EH (cell line): ENCODE measurements at places on chromosomes 6 and 20.

DNA sequence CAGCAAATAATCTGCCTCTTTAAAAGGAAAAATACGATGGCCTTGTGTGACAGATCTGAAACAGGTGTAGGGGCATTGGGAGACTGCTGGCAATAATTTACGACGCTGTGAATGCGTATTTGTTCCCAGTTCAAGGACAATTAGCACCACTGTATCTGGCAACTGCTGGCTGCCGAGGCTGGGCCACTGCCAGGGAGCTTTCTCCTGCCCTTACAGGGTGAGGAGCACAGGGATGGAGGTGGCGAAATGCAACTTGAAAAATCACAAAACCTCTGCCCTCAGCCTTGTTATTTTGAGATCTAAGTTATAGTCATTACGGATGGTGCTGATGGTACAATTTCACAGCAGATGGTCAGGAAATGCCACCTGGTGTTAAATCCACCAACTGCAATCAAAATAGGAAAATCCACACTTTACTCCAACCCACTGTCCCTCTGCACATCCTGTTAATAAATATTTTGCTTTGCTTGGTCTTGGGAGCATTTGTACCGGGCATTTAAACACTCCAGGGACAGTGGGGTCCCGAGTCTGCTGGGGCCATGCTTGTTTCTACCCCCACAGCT is 6.4 kb downstream of the MYLK4 start:
- peak; percentile 31 for DNase-seq

- peak; percentile 81 for DNase-seq
Measured at GRCh38 chr6:151240791-151241642, 1.2 kb downstream of the AKAP12 start.

- DNase-seq: no peak
Measured at GRCh38 chr6:153840039-153840850, 198.8 kb upstream of the OPRM1 start.

DNA sequence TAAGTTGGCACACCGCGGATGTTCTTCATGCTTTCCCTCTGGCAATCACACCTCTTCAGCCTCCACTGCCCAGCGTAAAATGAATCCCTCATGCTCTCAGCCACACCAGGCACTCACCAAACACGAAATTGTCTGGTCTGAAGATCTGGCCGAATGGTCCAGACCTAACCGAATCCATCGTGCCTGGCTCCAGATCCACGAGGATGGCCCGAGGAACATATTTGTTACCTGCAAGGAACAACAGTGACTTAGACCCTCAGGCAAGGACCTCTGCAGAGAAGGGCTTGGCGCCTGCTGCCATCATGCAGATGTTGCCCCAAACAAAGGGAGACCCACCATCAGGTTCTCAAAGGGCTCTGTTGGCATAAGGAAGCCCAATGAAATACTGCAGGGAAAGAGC is 1.4 kb downstream of the TUBB2B start:
- DNase-seq: no peak

- peak; percentile 58 for DNase-seq
Measured at GRCh38 chr6:167930295-167930694, 67.2 kb upstream of the KIF25 start.

DNA sequence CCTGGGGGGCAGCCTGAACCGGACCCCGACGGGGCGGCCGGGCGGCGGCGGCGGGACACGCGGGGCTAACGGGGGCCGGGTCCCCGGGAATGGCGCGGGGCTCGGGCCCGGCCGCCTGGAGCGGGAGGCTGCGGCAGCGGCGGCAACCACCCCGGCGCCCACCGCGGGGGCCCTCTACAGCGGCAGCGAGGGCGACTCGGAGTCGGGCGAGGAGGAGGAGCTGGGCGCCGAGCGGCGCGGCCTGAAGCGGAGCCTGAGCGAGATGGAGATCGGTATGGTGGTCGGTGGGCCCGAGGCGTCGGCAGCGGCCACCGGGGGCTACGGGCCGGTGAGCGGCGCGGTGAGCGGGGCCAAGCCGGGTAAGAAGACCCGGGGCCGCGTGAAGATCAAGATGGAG is 636 bp downstream of the SRF start:
- peak; percentile 7 for DNase-seq
